ENCODE measurements at places on chromosomes 3 and 15.

DNA sequence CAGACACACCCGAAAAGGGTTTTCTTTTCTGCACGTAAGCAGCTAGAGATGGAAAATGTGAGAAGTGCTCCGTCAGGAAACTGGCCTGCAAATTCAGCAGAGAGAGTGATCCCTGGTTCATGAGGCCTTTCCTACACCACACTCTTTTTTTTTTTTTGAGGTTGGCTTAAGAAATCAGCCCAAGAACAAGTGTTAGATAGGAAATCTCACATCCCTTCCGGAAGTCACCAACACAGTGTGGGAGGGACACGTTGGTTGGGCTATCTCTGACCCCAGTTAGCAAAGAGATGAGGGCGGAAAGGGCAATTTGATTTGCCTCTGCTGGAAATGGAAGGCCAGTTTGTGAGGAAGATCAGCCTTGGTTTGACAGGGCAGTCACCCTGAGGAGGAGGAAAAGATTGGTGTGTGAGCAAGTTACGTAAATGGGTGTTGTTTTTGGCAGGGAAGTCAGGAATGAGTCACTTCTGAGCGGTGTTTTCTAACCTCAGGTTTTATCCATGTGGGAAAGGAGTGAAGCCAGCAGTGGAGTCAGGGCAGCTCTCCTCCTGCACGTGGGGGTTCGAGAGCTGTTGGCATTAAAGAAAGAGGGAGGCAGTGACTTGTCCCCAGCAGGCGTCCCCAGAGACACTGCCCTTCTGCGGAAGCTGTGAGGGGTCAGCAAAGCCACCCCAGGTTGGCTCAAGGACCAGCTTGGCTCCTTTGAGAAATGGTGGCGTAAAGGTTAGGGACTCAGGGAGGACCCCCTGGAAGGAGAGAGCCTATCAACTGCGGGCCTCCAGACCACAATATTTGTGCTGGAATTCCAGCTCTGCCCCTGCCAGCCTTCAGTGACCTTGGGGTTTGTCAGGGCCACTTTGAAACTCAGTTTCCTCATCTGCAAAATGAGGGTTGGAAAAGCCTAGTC is 237.6 kb upstream of the BHLHE40 start:
- DNase-seq = peak; percentile 84

GRCh38 chr3:138187296-138188012 is at the start of gene ARMC8:
Gene ARMC8 (plus strand): TSS chr3:138187301. CDS start chr3:138187555, 254 bp downstream.
- peak; percentile 35 for DNase-seq

DNA sequence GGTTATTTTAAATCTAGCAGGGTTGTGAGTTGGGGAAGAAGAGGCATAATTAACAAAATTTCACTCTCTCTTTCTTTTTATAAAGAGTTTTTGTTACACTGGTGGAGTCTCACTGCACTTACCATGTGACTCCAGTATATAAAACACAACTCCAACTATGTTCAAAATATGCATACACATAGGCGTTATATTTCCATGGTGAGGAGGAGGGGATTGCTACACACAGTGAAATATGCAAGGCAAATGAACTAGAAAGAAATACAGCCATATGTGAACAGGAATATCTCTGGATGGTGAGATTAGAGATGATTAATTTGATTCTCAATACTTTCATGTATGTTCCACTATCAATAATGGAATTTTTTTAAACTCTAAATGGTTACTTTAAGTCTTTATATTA is 385.0 kb downstream of the MAGI1 start:
- DNase-seq = no peak

GRCh38 chr3:192262001-192262400 is 465.3 kb downstream of the FGF12 start:
- no peak for DNase-seq

DNA sequence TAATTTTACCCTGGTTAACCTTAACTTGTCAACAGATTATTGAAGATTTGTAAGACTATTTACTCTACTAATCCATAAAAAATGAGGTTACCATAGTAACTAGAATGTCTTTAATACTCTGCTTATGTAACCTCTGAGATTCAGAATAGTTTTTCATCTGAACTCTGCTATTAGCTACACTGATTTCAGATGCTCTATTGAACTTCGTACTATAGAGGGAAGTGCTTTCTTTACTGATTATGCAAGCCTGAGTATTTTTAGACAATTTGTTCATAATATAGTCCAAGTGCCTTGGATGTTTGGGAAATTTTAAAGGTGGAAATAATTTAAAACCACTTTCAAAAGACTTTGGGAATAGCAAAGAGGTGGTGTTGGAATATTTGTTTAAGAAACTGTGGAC is 107.9 kb upstream of the GBE1 start:
- DNase-seq = no peak

DNA sequence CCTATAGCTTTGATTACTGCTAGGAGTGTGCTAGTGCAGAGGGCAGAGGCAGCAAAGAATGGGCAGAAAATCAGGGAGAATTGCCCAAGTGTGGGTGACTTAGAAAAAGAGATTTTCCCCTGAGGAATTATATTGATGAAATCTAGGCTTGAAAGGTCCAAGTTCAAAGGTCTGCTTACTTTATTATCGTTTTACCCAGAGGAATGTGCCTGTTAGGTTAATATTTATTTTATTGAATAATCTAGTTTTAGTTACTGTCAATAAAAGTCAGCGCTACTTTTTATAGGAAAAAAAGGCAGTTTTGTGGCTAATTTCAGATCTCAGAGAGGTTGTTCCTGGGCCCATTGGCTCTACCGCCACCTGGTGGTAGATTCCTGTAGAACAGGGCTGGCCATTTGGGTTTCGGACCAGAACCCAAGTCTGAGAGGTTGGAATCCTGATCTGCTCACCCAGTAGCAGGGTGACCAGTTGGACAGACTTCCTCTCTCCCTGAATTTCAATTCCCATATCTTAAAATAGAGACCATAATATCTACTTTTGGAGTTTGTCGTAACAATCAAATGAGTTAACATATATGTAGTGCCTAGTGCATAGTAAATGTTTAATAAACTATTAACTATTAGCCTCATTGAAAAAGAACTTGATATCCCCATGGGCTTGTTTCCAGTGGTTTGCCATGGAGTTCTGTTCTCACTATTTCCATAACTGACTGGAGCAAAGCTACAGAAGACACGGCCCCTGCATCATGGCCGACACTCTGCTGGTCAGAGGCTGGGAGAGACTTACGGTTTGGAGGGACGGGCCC is 62.7 kb upstream of the ZNF148 start:
- no peak for DNase-seq

DNA sequence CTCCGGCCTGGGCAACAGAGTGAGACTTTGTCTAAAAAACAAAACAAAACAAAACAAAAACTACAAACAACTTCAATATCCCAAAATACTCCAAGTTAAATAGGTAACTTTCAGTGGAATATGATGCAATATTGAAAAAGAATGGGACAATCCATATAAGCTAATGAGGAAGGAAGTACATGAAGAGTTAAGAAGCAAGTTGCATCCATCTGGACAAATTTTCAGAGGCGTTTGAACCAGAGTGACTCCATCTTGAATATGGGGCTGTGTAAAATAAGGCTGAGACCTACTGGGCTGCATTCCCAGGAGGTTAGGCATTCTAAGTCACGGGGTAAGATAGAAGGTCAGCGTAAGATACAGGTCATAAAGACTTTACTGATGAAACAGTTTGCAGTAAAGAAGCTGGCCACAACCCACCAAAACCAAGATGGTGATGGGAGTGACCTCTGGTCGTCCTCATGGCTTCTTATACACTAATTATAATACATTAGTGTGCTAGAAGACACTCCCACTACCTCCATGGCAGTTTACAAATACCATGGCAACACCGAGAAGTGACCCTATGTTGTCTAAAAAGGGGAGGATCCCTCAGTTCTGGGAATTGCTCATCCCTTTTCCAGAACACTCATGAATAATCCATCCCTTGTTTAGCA is 58.1 kb upstream of the LCTL start:
- no peak for DNase-seq

GRCh38 chr3:45226206-45226915 is at the start of gene TMEM158:
Gene TMEM158 (minus strand): TSS chr3:45226287. CDS start chr3:45226027, 260 bp downstream.
- DNase-seq = peak; percentile 95

DNA sequence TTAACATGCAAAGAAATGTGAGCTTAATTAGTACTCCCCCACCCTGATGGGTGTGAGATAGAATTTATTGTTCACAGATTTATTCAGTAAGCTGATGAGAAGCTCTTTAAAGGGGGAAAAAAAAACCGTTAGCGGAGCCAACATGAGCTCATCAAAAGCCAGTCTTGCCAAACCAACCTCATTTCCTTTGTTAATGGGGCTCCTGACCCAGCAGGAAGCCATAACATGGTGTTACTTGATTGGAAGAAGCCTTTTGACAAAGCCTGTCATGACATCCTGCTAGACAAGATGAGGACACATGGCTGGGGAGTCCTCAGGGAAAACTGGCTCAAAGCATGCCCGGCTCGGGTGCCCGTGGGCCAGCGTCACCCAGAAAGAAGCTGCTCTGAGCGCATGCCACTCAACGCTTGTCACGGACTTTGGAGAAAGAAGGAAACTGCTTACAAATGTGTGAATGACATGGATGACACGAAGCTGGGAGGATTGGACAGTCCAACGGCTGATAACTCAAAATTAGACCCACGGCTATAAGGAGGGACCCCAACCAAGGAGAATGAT is 64.6 kb downstream of the SLCO2A1 start:
- no peak for DNase-seq

DNA sequence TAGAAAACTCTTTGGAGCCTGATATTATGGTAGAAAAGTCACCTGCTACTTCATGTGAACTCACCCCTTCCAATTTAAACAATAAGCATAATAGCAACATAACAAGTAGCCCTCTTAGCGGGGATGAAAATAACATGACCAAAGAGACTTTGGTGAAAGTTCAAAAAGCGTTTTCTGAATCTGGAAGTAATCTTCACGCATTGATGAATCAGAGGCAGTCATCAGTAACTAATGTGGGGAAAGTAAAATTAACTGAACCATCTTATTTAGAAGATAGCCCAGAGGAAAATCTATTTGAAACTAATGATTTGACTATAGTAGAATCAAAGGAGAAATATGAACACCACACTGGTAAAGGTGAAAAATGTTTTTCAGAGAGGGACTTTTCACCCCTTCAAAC is 5.1 kb upstream of the SCG5 start:
- no peak for DNase-seq

GRCh38 chr15:44584162-44584749 is 47.3 kb downstream of the EIF3J start:
- peak; percentile 48 for DNase-seq

DNA sequence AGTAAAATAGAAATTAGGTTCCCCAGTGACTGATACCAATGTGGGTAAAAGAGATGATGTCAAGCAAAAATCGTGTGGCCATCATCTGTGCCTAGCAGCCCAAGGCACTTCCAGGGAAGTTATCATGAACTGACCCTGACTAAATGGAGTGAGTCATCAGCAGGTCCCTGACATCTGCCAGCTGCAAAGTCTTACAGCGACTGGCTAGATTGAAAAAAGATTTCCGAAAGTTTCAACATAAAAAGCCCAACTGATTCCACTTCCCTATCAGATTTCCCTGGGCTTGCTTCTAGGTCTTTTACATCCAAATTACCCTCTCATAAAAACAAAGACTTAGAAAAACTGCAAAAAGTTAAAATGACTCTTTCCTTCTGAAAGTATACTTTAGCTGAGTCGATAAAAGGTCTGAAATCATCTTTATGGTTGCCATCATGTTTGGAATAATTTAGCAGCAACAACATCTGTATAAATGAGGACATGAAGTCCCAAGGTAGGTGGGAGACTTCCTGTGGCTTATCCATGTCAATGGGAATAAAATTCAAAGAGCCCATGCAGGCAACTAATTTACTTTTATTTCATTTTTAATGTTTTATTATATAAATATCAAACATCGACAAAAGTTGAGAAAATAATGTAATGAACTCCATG is 342.8 kb downstream of the ERC2 start:
- DNase-seq = peak; percentile 31

Measured in H54 (cell line).